ACHN (cell line): ENCODE measurements at places on chromosomes 2 and 18.

GRCh38 chr2:84980263-84980983, 9.5 kb downstream of the KCMF1 start:
- no peak for DNase-seq

DNA sequence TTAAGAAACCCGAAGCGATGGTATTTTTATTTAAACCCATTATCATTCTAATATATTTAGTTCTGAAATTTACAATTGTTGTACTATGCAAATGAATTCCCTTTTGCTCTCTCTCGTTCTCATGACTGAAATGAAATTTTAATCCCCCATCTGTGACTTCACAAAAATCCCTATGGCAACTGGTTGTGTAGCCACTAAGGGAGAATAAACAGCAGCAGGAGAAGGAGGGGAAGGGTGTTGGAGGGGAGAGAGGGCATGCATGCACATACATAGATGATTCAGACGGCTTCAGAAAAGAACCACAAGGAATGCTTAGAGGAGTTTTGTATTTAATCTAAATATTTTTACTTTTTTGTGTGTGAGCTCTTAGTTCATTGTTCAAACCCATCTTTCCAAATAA, 36.8 kb downstream of the CPS1 start:
- no peak for DNase-seq

GRCh38 chr2:4219101-4219500, 515.7 kb downstream of the DCDC2C start:
- no peak for DNase-seq

DNA sequence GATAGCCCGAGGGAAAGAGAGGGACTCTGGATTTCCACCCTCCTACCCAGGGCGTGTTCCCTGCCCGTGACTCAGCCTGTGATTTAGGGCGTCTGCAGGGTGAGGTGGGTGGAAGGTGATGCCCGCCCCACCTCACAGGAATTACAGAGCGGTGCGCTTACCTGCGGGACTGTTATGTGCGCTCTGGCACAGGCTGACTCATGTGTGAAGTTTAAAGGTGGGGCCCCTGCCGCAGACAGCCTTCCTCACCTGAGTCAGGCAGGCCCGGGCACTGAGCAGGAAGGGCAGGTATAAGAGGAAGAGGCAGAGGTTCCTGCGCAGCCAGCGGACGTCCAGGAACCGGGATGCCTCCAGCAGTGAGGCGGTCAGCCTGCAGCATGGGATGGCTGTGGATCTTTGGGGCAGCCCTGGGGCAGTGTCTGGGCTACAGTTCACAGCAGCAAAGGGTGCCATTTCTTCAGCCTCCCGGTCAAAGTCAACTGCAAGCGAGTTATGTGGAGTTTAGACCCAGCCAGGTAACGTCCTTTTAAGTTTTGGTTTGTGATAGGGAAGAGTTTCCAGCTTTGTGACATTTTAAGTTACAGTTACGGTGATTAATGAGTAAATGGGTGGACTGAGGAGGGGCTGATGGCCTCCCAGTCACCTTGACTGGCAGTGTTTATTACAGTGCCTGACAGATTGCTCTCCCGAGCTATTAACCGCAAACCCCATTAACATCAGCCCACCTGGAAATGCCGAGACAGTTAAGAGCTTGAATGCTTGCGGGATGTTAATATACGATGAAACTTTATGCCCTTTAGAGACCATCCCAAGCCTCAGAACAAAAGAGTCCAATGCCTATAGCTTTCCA, 141.6 kb upstream of the TTC39C start:
- no peak for DNase-seq

GRCh38 chr2:15941871-15942710, 1.7 kb downstream of the MYCN start:
- no peak for DNase-seq
